ENCODE measurements at places on chromosomes 2 and 18. TPM values are rescaled to one million over a fixed set of nuclear protein-coding genes. Genes with fewer than 3 reads are reported as not detected.

DNA sequence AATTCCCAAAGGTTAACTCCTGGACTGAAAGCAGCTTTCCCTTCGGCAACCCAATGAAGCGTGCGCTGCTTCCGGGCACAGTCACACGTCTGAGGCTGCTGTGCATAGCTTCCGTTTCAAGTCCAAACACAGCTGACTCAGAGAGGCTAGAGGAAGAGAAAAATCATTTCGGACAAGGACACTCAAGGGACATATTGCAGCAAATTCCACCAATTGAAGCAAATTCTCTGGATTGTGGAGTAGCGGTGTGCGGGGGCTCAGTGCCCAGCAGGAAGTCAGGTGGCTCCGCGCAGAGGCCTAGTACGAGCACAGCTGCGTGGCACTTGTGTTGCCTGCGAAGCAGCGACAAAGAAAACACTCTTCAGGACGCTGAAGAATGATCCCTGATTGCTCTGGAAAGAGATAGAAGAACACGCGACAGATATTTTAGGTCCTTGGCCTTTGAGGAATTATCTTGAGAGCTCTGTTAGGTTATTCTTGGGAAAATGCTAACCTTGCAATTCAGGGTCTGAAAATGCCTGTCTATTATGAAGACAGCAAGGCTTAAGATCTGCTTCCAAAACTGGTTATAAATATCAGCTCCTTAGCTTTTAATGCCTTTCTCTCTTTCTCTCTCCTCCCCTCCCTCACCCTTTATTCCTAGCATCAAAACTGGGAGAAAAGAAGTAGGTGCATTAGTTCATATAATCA is 352.6 kb upstream of the DLGAP1 start:
- no peaks in the 10 kb centered on the region for H3K27me3 ChIP-seq
- no peaks in the 10 kb centered on the region for H3K4me1 ChIP-seq
- no peaks in the 10 kb centered on the region for H3K36me3 ChIP-seq
- H3K27ac ChIP-seq, result no peak overlapping the region

- H3K27me3 ChIP-seq, result no peaks in the 10 kb centered on the region
- H3K4me1 ChIP-seq, result no peaks in the 10 kb centered on the region
- no peaks in the 10 kb centered on the region for H3K36me3 ChIP-seq
- DNase-seq, result no peak
Measured at GRCh38 chr2:52238782-52239181, 1206.8 kb upstream of the NRXN1 start.

GRCh38 chr2:83058683-83059082 is 1400.4 kb downstream of the SUCLG1 start:
- no peaks in the 10 kb centered on the region for H3K4me1 ChIP-seq
- no peak overlapping the region for H3K4me3 ChIP-seq
- no peaks in the 10 kb centered on the region for H3K36me3 ChIP-seq
- DNase-seq, result no peak
- H3K27me3 ChIP-seq, result no peaks in the 10 kb centered on the region
- H3K27ac ChIP-seq, result no peak overlapping the region

Gene CNTNAP5
- not detected for total RNA-seq

Gene FOXI3
- not detected for total RNA-seq

Gene NMUR1
- total RNA-seq, result 0.51 TPM

Gene AQP12B
- total RNA-seq, result not detected
